ENCODE measurements at places on chromosomes 2 and 18.

DNA sequence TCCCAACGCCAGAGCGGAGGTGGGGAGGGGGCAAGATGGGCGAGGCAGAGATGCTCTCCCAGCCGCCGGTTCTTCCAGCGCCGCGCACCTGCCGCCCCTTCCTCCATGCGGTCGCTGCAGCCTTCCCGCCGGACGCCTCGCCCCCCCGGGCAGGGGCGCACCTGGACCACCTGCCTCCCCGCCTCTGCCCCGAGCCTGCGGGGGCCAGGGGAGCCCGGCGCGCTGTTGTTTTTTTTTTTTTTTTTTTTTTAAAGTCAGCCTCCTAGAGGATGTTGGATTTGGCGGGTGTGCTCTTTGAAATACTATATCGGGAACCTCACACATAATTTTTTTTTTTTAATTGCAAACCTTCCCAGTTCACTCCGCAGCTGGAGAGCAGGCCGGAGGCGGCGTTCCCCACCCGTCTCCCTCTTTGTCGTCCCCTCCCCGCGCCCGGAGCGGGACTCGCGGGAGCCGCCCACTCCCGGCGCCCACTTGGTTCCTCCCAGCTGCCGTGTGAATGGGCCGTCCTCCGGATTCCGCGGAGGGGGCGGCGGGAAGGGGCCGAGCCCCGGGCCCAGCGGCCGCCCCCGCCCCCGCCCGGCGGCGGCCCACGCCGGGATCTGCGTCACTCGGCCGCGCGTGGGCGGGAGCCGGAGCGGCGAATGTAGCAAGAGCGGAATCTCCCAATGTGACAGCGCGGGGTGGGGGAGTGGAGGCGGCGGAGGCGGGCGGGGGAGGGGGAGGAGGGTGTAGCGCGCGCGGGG, 421 bp upstream of the NAB1 start:
- DNase-seq: peak; percentile 80

DNA sequence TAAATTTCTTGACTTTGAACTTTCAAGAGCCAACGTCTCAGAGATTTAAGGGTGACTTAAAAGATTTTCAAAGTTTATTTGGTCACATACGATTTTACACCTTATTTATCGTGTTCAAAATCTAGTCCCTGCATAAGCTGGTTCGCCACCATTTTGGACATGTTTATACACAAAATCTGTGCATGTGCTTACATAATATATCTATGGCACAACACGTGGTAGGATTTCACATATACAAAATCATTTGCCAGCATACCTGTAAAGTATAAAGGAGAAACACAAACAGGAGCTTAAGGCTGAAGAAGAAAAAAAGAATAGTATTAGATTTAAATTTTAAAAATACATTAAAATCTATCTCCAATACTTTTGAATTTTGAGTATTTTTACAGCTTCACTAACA, 190.0 kb upstream of the KYNU start:
- no peak for DNase-seq

- no peak for DNase-seq
Measured at GRCh38 chr2:20012282-20013125, at the start of gene MATN3. TSS of gene MATN3 (minus strand) at chr2:20012668. CDS start at chr2:20012631, 37 bp downstream.

DNA sequence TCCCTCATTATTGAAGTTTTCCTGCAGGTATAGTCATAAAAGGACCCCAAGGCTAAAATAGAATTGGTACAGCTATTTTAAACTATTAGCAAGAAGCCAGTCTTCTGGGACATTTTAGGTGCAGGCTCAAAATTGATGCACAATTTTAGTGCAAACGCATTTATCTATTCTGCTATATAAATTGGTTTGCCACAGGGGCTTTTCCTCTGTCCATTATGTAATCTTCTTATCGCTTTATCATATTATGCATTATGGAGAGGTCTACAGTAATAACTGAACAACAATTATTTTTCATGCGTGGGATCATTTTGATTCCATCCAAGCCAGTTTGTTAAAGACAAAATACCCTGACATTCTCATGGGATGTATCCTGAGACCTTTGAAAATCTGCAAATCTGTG, 54.6 kb downstream of the RBM43 start:
- DNase-seq: no peak

- DNase-seq: no peak
Measured at GRCh38 chr2:19955544-19956422, 34.1 kb downstream of the WDR35 start.

DNA sequence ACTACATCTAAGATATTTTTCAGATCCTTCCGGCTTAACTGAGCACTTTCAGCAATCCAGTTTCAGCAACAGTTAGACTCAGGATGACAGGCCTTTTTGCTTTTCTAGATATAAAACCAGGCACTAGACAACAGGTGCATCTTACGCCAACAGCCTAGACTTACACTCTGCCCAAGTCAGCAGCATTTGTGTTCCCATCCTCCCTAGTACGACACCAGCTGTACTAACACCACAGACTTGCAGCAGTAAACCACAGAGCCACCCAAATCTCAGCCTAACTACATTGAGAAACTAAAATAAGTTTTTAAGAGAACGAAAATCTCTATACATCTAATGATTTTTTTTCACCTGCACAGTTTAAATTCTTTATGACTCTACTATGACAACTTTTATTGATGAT, 89.9 kb upstream of the DNMT3A start:
- DNase-seq: no peak

- no peak for DNase-seq
Measured at GRCh38 chr2:12465631-12466135, 251.1 kb upstream of the TRIB2 start.

- DNase-seq: no peak
Measured at GRCh38 chr2:114157057-114157385, 267.1 kb downstream of the ACTR3 start.

- DNase-seq: no peak
Measured at GRCh38 chr2:147521936-147522335, 322.9 kb upstream of the ACVR2A start.

- no peak for DNase-seq
Measured at GRCh38 chr2:45014016-45014702, 4.9 kb upstream of the SIX2 start.

- DNase-seq: no peak
Measured at GRCh38 chr2:212914392-212914791, 237.0 kb downstream of the IKZF2 start.

- no peak for DNase-seq
Measured at GRCh38 chr2:68390586-68390985, 25.5 kb downstream of the PLEK start.

DNA sequence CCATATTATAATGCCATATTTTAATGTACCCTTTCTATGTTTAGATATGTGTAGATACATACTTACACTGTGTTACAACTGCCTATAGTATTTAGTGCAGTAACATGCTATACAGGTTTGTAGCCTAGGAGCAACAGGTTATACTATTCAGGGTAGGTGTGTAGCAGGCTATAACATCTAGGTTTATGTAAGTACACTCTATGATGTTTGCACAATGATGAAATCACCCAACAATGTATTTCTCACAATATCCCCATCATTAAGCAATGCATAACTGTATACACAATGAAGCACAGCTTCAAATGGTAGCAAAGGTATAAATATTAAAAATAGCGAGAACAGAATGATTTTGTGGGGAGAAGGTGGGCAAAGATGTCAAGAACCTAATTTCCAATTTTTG, 117.8 kb downstream of the DYM start:
- no peak for DNase-seq

DNA sequence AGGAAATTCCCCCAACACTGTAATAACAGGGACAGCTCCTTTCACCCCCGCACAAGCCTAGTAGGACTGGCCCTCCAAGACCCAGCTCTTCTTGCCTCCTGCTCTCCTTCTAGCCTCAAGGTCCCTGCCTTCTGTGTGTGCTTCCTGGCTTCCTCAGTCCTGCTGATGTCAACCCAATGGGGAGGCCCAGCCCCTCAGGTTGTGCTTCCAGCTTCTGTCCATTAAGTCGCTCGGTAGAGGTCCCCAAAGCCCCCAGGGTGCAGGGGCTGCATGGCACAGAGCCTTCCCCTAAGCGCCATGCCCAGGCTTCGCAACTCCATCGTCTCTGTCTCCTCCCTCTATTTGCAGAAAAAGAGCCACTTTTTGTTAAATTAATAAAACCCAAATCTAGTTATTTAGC, 39.0 kb downstream of the BOK start:
- DNase-seq: no peak

DNA sequence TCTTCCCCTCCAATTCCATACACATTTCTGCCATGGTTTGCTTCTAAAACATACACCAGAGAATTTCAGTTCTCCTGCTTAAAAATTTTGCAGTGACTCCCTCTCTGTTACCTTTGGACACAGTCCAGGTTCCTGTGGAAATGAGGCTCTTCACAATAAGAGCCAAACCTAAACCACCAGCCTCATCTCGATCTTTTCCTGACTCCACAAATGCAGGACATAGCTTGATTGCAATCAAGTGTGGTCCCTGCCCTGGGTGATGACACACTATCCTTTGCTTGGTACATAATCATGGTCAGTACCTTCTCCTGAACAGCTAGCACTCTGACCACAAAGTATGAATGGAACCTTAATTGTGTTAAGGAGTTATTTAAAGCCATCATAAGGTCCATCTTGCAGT, 134.9 kb upstream of the CHAC2 start:
- DNase-seq: no peak

DNA sequence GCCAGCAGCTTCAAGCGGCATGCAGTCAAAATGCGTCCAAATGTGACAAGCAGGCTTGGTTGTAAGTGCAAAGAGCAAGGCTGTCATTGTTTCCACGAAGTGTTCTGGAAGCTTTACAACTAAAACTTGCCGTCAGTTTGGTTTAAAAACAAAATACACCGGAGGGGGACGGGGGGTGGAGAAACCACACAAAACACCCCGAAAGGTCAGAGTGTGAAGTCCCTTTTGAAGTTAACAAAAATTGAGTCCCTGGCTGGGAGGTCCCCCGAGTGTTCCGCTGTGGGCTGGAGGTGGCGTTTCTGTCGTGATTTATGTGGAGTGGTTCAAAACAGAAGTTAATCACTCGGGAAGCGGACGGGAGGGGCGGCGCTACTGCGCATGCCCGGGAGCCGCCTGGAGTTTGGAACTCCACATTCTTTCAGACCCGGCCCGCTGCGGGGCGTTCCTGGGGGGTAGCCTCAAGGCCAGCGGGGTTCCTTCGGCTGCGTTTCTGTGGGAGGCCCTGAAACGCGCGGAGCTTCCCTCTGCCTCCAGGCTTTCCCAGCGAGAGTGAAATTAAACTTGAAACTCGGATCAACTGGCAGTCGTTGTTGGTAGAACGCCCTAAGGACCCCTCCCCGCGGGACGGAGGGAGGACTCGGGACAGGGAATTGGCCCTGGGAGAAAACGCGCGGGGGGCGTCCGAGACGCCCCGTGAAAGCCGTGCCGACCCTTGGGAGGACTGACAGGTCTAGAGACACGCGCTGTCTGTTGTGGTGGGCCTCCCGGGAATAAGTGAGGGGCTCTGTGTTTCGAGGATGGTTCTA, 1.4 kb downstream of the TGIF1 start:
- peak; percentile 73 for DNase-seq

DNA sequence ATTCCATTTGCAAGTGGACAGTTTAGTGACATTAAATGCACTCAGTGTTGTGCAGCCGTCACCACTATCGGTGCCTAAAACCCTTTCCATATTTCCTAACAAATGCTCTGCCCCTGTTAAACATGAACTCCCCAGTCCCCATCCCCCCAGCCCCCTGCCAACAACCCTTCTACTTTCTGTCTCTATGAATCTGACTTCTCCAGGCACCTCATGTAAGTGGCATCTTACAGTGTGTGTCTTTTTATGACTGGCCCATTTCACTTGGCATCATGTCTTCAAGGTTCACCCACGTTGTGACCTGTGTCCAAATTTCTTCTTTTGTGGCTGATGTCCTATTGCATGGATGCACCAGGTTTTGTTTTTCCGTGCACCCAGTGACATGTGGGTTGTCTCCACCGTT, 140.9 kb upstream of the GPC1 start:
- no peak for DNase-seq

GRCh38 chr2:142755191-142755590, 122.3 kb upstream of the KYNU start:
- no peak for DNase-seq

DNA sequence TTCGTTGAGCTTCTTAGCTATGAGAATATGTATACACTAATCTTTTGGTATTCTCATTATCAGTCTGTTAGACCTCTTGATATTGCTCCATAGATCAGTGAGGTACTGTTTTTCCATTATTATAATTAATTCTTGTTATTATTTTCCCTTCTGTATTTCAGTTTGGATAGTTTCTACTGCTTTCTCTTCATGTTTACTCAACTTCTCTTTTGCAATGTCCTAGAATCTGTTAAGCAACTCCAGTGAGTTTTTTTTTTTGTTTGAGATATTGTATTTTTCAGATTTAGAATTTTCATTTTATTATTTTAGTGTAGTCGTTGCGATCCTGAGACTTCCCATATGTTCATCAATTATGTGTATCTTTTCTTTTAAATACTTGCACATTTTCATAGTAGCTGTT, 260.8 kb downstream of the SETBP1 start:
- DNase-seq: no peak

- DNase-seq: no peak
Measured at GRCh38 chr2:76851000-76851399, 671.2 kb downstream of the LRRTM4 start.

DNA sequence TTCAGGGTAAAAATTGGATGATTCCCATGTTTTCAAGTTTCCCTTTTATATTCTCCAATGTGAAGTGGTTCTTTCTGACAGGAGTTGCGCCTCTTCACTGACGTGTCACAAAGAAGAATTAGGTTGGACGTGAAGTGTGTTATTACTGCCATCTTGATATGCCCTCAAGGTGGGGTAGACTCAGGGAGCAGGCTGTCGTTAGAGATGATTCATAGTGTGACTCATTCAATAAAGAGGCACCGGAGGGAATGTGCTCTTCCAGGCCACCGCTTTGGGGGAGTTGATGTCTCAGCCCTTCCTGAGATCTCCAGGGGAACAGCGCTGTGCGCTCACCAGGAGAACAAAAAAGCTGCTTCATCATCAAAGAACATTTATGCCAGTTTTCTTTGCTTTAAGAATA, 3.6 kb upstream of the DGKD start:
- no peak for DNase-seq

DNA sequence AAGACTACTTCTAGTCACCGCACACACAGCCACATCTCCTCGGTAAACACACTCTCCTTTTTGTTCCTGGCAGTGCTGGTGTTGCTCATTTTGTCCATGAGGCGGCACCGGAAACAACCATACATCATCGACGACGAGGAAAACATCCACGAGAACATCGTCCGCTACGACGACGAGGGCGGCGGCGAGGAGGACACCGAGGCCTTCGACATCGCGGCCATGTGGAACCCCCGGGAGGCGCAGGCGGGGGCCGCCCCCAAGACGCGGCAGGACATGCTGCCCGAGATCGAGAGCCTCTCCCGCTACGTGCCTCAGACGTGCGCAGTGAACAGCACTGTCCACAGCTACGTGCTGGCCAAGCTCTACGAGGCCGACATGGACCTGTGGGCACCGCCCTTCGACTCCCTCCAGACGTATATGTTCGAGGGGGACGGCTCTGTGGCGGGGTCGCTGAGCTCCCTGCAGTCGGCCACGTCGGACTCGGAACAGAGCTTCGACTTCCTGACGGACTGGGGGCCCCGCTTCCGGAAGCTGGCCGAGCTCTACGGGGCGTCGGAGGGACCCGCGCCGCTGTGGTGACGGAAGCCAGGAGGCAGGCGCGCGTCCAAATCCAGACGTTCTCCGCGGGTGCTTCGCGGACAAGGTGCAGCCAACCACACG, 221.0 kb downstream of the CDH20 start:
- DNase-seq: no peak

Data from stimulated activated CD8-positive, alpha-beta memory T cell treated with anti-CD3 and anti-CD28 coated beads, Interleukin-2, amount 100 ng/mL, for 1 hour (primary cell).